ENCODE measurements at places on chromosomes 7 and 10.

DNA sequence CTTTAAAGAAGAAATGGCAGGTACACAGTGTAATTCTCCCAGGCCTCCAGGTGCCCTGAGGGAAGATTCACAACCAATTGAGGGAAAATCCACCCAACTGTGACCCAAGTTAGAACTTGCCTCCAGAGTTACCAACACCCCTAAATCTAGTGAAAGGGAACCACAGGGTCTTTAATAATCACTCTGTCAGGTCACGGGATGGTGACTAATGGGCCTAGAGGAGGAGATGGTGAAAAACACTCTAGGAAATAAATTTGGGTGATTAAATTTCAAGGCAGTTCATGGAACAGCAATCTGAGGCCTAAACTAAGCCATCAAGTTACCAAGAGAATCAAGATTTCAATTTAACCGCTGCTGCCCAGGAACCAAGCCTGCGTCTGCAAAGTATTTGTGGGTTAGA lies 26.7 kb upstream of the SLF2 start:
- H3K4me3 ChIP-seq: no peak overlapping the region
- DNase-seq: no peak
- no peaks in the 10 kb centered on the region for H3K36me3 ChIP-seq
- no peaks in the 10 kb centered on the region for H3K27me3 ChIP-seq
- H3K4me1 ChIP-seq: no peaks in the 10 kb centered on the region
- H3K27ac ChIP-seq: no peak overlapping the region

GRCh38 chr10:30182191-30183054 lies 123.0 kb upstream of the JCAD start:
- no peaks in the 10 kb centered on the region for H3K27me3 ChIP-seq
- H3K4me1 ChIP-seq: no peaks in the 10 kb centered on the region
- no peak overlapping the region for H3K4me3 ChIP-seq

GRCh38 chr7:47604496-47604890 lies 22.6 kb upstream of the TNS3 start:
- H3K4me1 ChIP-seq: no peaks in the 10 kb centered on the region
- H3K4me3 ChIP-seq: no peak overlapping the region
- H3K27ac ChIP-seq: no peak overlapping the region
- no peaks in the 10 kb centered on the region for H3K27me3 ChIP-seq
- DNase-seq: no peak
- no peaks in the 10 kb centered on the region for H3K36me3 ChIP-seq

DNA sequence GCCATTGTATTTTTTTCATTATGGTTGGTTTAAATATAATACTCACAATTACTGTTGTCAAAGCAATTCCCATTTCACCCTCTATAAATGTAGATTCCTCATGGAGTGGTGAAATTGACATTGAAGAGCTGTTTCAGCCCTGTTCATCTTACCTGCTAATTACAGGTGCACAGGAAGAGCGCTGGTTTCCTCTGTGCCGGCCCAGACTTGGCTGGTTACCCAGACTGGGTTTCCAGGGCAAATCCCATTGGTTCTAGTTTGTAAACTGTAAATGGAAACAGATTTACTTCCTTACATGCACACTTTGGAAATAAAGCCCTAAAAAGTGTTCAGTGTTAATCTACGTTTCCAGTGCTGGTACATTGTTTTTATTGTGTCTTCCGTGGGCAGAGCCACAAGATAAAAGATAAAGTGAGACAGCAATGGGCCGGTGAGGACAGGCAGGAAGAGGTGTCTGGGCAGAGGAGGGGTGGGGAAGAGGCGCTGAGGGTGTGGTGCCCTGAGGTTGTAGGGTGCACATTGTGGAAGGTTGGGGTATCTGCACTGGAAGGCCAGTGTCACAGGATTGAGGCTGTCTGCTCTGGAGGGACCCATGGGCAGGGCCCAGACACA lies 71.6 kb upstream of the ZPBP start:
- H3K4me1 ChIP-seq: no peaks in the 10 kb centered on the region
- no peaks in the 10 kb centered on the region for H3K36me3 ChIP-seq
- DNase-seq: no peak
- H3K27me3 ChIP-seq: no peaks in the 10 kb centered on the region
- H3K4me3 ChIP-seq: no peak overlapping the region

- no peaks in the 10 kb centered on the region for H3K4me1 ChIP-seq
- H3K4me3 ChIP-seq: no peak overlapping the region
- peak; percentile 64 for DNase-seq
- no peak overlapping the region for H3K27ac ChIP-seq
- H3K36me3 ChIP-seq: no peaks in the 10 kb centered on the region
Observed at GRCh38 chr10:103605359-103606096, 112.0 kb downstream of the NEURL1 start.

DNA sequence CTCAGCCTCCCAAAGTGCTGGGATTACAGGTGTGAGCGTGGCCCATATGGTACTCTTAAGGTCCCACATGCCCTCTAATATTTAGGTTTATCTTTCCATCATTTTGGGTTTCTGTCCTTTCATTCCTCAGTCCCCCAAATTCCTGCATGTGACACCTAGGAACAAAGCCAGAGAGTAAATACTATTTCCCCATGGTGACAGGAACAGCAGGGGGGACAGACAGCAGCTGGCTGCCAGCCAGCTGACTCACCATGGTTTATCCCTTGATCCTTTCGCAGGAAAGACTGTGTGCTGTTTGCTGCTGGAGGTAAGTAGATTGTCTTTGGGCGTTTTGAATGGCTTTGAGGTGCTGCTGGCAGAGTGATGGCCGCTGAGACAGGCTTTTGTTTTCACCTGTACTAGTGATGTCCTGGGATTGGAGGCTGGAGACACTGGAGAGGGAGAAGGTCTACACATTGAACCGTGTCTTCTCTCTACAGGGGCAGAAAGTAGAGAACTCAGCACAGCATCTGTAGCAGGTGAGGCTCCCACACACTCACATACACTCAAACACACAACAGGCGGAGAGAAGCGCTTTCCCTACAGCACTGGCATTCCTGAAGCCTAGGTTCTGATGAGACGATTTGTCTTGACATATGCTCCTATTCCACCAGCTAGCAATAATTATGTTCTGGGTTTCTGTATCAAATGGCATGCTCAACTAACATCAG lies 83.7 kb upstream of the EFCAB10 start:
- no peaks in the 10 kb centered on the region for H3K36me3 ChIP-seq
- H3K4me1 ChIP-seq: peaks cover 27% of the 10 kb centered on the region
- DNase-seq: peak; percentile 99
- peak overlapping the region; percentile 96 for H3K27ac ChIP-seq

DNA sequence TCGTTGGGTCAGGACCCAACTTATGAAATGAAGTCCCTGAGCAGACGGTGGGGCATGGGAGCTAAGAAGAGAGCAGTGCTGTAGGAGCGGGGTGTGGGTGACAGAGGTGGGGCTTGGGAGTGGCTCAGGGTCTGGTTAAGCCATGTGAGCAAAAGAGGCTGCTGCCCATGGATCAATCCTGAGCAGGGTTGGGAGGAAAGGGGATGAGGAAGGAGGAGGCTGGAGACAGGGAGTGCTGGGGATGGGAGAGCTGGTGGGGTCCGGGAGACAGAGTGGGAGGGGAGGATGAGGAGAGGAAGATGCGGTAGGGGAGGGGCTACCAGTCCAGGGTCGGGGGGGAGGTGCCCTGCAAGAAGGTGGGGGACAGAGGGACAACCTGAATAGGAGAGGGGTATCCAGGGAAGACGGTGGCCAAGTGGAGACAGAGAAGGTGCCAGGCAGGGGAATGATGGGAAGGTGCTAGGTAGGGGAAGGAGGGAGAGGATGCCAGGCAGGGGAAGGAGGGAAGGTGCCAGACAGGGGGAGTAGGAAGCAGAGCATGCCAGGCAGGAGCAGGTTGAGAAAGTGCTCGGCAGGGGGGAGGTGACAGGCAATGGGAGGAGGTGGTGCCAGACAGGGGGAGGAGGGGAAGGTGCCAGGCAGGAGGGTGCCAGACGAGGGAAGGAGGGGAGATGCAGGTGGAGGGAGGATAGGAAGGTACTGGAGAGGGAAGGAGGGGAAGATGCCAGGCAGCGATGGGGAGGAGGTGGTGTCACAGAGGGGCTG lies 27.5 kb upstream of the SMARCD3 start:
- DNase-seq: peak; percentile 71
- H3K36me3 ChIP-seq: no peaks in the 10 kb centered on the region
- H3K4me3 ChIP-seq: no peak overlapping the region
- no peaks in the 10 kb centered on the region for H3K27me3 ChIP-seq
- H3K27ac ChIP-seq: no peak overlapping the region
- peaks cover 4% of the 10 kb centered on the region for H3K4me1 ChIP-seq

Measured in mesendoderm (in vitro differentiated cells).